ENCODE measurements at places on chromosomes 2 and 18. TPM values are rescaled to one million over a fixed set of nuclear protein-coding genes. Genes with fewer than 3 reads are reported as not detected.

SLC5A7 gene
- total RNA-seq, result not detected

NAT8 gene
- total RNA-seq, result not detected

RBM44 gene
- total RNA-seq, result 0.29 TPM

UGT1A3 gene
- 0.19 TPM for total RNA-seq

SH3RF3 gene
- total RNA-seq, result 0.63 TPM

CASP10 gene
- 1.8 TPM for total RNA-seq

NCL gene
- total RNA-seq, result 1,006 TPM

DOCK10 gene
- 33.5 TPM for total RNA-seq

BCL2 gene
- total RNA-seq, result 0.40 TPM

TNFAIP6 gene
- total RNA-seq, result 1.2 TPM

CYP26B1 gene
- total RNA-seq, result 16.2 TPM

SGPP2 gene
- 0.46 TPM for total RNA-seq

NCKAP5 gene
- 1.4 TPM for total RNA-seq

ZNF513 gene
- total RNA-seq, result 14.5 TPM

C2orf78 gene
- not detected for total RNA-seq

SLC14A1 gene
- total RNA-seq, result not detected

CD8B2 gene
- total RNA-seq, result not detected

GKN1 gene
- total RNA-seq, result 0.45 TPM

ADRA2B gene
- not detected for total RNA-seq

SEPTIN10 gene
- 52.8 TPM for total RNA-seq

NDUFS1 gene
- total RNA-seq, result 59.8 TPM

GPR55 gene
- total RNA-seq, result not detected

BMP10 gene
- total RNA-seq, result not detected

KIF5C gene
- total RNA-seq, result 0.32 TPM

PARD3B gene
- total RNA-seq, result 0.83 TPM

GALR1 gene
- not detected for total RNA-seq

SUMO1 gene
- 140 TPM for total RNA-seq

FAP gene
- not detected for total RNA-seq

DNAH7 gene
- 0.59 TPM for total RNA-seq

CXCR1 gene
- not detected for total RNA-seq

SERPINB4 gene
- total RNA-seq, result not detected

UBE2F gene
- 51.4 TPM for total RNA-seq

NETO1 gene
- not detected for total RNA-seq

BUB1 gene
- total RNA-seq, result 32.9 TPM

SLC4A3 gene
- 3.7 TPM for total RNA-seq

MEIS1 gene
- total RNA-seq, result 1.8 TPM

AQP12B gene
- total RNA-seq, result not detected

CABYR gene
- total RNA-seq, result 22.8 TPM

ICA1L gene
- 2.5 TPM for total RNA-seq

SPATA3 gene
- total RNA-seq, result not detected

ZAP70 gene
- total RNA-seq, result not detected

PREPL gene
- 25.5 TPM for total RNA-seq

SOWAHC gene
- total RNA-seq, result 13.5 TPM

ALK gene
- not detected for total RNA-seq
